NCI-H2029 treated with DMSO at 0.1 percent for 48 hours (cell line): ENCODE measurements at places on chromosomes 4 and X.

GRCh38 chrX:4663085-4663484 is 949.6 kb upstream of the PRKX start:
- no peak for DNase-seq

GRCh38 chr4:170374770-170375169 is 285.0 kb upstream of the AADAT start:
- DNase-seq, result no peak

- no peak for DNase-seq
Measured at GRCh38 chr4:185143601-185143969, 519 bp downstream of the SLC25A4 start.

- DNase-seq, result no peak
Measured at GRCh38 chr4:80141543-80141942, 55.8 kb upstream of the PRDM8 start.

GRCh38 chrX:83759872-83760271 is 101.1 kb upstream of the CYLC1 start:
- no peak for DNase-seq

DNA sequence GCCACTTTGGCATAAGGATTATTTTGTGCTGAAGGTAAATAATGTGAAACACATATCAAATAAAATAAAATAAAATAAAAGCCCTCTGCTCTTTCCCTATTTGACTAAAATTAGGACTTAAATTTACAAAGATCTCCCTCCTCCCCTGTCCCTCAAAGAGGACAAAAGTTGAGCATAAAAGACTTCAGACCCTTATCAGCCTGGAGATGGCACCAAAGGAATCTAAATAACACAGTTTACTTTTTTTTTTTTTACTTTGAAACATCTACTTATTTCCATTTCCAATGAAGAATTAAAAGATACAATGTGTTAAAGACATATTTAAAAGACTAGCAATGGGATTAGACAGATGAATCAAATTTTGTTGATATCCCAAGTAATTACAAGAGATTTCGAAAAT is 89.7 kb downstream of the EPHA5 start:
- no peak for DNase-seq

- DNase-seq, result no peak
Measured at GRCh38 chr4:100582146-100582545, 64.3 kb upstream of the EMCN start.

GRCh38 chr4:16667464-16667863 is 231.0 kb downstream of the LDB2 start:
- no peak for DNase-seq

DNA sequence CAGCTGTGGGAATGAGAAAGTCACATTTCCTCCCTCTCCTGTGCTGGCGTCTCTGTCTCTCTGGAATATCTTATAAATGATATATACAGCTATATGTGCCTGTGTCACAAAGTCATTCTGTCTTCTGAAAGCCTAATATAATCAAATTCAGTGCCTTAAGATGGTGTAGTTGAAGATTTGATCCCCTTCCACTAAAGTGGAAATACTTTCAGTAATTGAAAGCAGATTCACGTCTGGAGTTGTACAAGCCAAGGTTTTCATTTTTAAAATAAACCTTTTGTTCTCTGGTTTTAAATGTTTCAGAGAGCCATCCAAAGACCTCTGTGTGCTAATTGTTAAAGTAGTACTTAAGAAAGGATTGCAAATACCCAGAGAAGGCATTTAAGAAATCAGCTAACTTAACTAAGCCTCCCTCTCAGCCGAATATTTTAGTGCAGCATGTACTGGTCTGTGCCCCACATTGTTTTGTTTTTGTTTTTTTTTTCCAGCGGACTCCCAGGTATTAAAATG is 206.8 kb downstream of the TENM3 start:
- DNase-seq, result no peak

- no peak for DNase-seq
Measured at GRCh38 chrX:67437821-67438220, 106.0 kb upstream of the AR start.

- no peak for DNase-seq
Measured at GRCh38 chr4:171473155-171473554, 340.0 kb upstream of the GALNTL6 start.

GRCh38 chr4:29867412-29867811 is 852.8 kb upstream of the PCDH7 start:
- no peak for DNase-seq

GRCh38 chr4:8539661-8540060 is 40.5 kb upstream of the GPR78 start:
- no peak for DNase-seq

GRCh38 chr4:78939667-78940008 is 400 bp upstream of the PAQR3 start:
- no peak for DNase-seq

- no peak for DNase-seq
Measured at GRCh38 chr4:153019906-153020305, 83.8 kb downstream of the FHDC1 start.

DNA sequence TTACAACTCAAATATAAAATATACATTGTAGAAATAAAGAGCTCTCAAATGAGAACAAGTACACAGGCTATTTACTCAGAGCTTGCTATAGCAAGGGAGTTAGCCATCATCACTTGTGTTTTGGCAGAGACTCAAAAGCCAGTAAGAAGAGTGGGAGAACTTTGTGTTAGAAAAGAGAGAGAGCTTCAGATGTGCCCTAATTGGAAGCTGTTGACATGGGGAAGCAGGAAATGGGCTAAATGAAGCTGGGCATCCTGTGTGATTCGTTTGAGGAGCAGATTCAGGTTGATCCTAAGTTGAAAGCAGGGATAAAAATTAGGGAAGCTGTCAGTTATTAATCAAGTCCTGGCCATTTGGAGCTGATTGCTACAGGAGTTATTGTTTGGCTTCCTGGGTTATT is 207.4 kb upstream of the MAOA start:
- peak; percentile 3 for DNase-seq

GRCh38 chr4:94739741-94740140 is 18.0 kb upstream of the BMPR1B start:
- no peak for DNase-seq

GRCh38 chr4:119031218-119031617 is 104.4 kb upstream of the MYOZ2 start:
- no peak for DNase-seq

- no peak for DNase-seq
Measured at GRCh38 chr4:5553801-5554200, 154.6 kb downstream of the EVC2 start.

- no peak for DNase-seq
Measured at GRCh38 chrX:149531599-149531998, 9.2 kb upstream of the EOLA1 start.

GRCh38 chr4:146059865-146060264 is 115.7 kb upstream of the LSM6 start:
- DNase-seq, result no peak

DNA sequence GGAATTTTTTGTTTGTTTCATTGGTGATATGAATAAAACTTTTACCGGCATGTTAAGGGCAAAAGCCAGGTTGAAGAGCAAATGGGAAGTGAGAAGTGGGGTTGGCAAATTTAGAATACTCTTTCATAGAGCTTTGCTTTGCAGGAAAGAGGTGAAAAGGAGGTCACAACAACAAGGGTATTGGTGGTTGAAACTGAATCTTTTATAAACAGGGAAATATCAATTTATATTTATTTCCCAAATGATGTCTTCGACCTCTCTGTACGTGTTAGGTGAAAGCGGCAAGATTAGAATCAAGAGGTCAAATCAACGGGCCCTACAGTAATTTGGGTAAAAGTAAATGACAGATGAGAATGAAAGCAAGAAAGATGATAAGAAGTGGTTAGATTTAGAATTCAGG is 3.4 kb downstream of the SMR3A start:
- DNase-seq, result no peak

DNA sequence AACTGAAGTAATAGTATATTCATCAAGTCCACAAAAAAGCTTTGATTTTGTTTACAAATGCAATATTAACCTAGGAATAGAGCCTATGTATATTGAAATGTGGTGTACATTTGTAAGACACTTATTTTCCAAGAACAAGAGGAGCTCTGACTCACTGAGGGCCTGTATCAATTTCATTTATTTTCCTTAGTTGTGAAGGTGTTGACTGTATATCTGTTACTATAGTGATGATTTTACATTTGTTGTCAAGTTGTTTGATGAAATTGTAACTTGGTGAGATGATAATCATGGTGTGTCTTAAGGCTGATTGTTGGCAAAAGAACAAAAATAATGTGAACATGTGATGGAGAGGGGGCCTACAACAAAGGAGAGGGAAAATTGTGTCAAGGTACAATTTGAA is 274.9 kb upstream of the TEX13A start:
- no peak for DNase-seq

- DNase-seq, result no peak
Measured at GRCh38 chr4:57498251-57498650, 388.1 kb upstream of the IGFBP7 start.

- DNase-seq, result no peak
Measured at GRCh38 chrX:123993326-123993725, 31.8 kb downstream of the STAG2 start.

DNA sequence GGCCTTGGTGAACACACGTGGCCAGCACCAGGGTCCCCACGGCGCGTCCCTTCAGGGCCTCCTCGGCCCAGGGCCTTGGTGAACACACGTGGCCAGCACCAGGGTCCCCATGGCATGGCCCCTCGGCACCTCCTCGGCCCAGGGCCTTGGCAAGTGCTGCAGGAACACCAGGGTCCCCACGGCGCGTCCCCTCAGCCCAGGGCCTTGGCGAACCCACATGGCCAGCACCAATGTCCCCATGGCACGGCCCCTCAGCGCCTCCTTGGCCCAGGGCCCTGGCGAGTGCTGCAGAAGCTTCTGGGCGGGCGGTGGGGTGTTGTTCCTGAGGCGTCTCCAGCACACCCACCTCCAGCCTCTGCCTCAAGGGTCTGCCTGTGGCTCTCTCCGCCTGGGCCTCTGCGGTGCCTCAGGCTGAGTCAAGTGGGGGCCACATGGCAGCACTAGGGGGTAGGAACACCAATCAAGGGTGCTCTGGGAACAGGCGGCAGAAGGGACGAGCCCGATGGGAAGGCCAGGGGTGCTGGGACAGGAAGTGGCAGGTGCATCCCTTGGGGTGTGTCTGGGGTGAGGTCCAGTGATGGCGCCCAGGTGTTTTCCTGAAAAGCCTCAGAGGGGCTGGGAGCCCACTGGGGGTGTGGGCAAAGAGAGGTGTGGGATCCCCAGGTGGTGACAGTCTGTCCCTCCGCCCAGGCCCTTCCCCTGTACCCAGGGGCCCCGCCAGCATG is 41.8 kb upstream of the CPLX1 start:
- DNase-seq, result no peak
